ENCODE measurements at places on chromosomes 1 and 21. TPM values are rescaled to one million over a fixed set of nuclear protein-coding genes. Genes with fewer than 3 reads are reported as not detected.

Gene ZNF326
- 36.1 TPM for polyA plus RNA-seq

Gene AKIRIN1
- polyA plus RNA-seq = 138 TPM

Gene FAM43B
- 7.6 TPM for polyA plus RNA-seq

Gene TMEM200B
- 18.7 TPM for polyA plus RNA-seq

Gene FCRL5
- polyA plus RNA-seq = not detected

Gene SLAMF9
- polyA plus RNA-seq = not detected

Gene ERICH3
- polyA plus RNA-seq = not detected

Gene ECE1
- polyA plus RNA-seq = 57.8 TPM

Gene C1orf185
- not detected for polyA plus RNA-seq

Gene KNCN
- polyA plus RNA-seq = not detected

Gene ACAP3
- polyA plus RNA-seq = 63.6 TPM

Gene NUAK2
- polyA plus RNA-seq = 3.4 TPM

Gene MPZL1
- polyA plus RNA-seq = 136 TPM

Gene ZFP69
- 7.2 TPM for polyA plus RNA-seq

Gene KIF14
- polyA plus RNA-seq = 10.2 TPM

Gene GPATCH2
- polyA plus RNA-seq = 11.8 TPM

Gene HMGCL
- polyA plus RNA-seq = 68.8 TPM

Gene PRRC2C
- 83.3 TPM for polyA plus RNA-seq

Gene PGLYRP4
- polyA plus RNA-seq = 0.33 TPM

Gene LMOD1
- 47.9 TPM for polyA plus RNA-seq

Gene RPTN
- polyA plus RNA-seq = not detected

Gene PAQR7
- 2.1 TPM for polyA plus RNA-seq

Gene C1orf94
- polyA plus RNA-seq = not detected

Gene PLK3
- polyA plus RNA-seq = 6.3 TPM

Gene DYNLT4
- 0.43 TPM for polyA plus RNA-seq

Gene CLCA4
- not detected for polyA plus RNA-seq

Gene BCAN
- 0.39 TPM for polyA plus RNA-seq

Gene ADAM30
- polyA plus RNA-seq = not detected

Gene PBX1
- polyA plus RNA-seq = 54.5 TPM

Gene NGF
- 1.00 TPM for polyA plus RNA-seq

Gene MAN1C1
- 88.8 TPM for polyA plus RNA-seq

Gene NECTIN4
- polyA plus RNA-seq = not detected

Gene TRPM2
- not detected for polyA plus RNA-seq

Gene OR2T29
- not detected for polyA plus RNA-seq

Gene NDC1
- polyA plus RNA-seq = 11.7 TPM

Gene NBPF8
- 3.4 TPM for polyA plus RNA-seq

Gene ADCY10
- 0.44 TPM for polyA plus RNA-seq

Gene THEMIS2
- polyA plus RNA-seq = 1.7 TPM

Gene COA7
- 10.4 TPM for polyA plus RNA-seq

Gene AMY1C
- polyA plus RNA-seq = not detected

All from cardiac muscle cell (in vitro differentiated cells and primary cell).